T-helper 1 cell (primary cell): ENCODE measurements at places on chromosomes 7 and 10.

DNA sequence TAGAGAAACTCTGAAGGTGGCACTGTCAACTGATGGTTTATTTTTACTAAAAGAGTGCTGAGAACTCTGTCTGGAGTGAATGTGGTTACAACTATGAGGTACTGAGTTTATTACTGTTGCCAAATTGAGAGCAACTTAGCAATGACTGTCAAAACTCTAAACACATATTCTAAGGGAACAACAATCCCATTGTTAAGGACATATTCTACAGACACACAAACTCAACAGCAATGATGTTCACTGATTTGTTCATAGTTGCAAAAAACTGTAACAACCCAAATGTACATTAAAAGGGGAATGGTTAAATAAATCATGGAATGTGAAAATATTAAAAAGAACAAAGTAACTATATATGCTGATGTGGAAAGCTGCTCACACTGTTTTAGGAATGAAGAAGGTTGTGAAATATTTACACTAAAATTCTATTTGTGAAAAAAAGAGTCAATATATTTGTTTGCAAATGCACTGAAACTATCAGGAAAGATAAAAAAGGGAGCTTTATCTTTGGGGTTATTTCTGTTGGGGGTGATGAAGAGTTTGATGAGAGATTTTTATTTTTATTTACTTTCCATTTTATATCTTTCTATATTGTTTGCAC, 12.9 kb downstream of the PON2 start:
- no peak for DNase-seq

DNA sequence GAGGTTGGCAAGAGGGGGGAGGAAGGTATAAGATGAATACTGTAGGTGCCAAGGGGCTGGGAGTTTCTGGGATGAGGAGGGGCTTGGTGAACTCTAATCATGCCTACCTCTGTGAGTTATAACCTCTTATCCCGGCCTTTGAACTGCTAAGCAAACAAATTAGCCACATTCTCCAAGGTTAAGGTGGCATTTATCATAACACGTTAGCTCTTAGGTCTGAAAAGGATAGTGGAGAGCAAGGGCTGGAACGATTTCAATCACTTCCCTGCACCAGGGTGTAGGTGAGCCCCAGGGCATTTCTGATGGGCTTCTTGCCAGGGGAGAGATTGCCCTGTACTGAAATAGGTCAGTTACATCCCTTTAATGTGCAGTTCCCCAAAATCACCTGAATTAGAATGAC, 28.6 kb upstream of the DMBT1 start:
- no peak for DNase-seq

GRCh38 chr10:72194949-72195348, 20.9 kb upstream of the ANAPC16 start:
- DNase-seq: no peak

DNA sequence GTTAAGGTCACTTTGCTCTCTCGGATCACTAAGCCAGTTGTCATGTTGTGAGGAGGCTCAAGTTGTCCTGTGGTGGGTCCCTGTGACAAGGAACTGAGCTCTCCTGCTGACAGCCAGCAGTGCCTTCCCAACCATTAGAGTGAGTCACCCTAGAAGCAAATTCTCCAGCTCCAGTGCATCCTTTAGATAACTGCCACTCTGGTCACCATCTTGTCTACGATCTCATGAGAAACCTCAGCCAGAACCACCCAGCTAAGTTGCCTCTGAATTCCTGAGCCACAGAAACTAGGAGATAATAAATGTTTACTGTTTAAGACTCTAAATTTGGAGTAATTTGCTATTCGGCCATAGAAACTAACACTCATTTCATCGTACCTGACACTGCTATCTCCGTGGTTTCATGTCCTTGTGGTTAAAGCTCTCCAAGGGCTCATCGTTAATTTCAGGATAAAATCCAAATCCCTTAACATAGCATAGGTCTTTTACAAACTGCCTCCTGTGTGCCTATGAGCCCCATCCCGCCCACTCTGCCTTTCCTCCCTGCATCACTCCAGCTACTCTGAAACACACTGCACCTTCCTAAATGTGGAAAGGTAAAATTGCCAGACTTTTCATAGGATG, 56.5 kb upstream of the WIPF3 start:
- DNase-seq: no peak

- DNase-seq: peak; percentile 33
Observed at GRCh38 chr10:28367929-28368484, 65.1 kb upstream of the MPP7 start.

GRCh38 chr7:2764621-2765020, 76.6 kb downstream of the AMZ1 start:
- no peak for DNase-seq

- no peak for DNase-seq
Observed at GRCh38 chr7:73969991-73970390, 58.0 kb upstream of the ELN start.

DNA sequence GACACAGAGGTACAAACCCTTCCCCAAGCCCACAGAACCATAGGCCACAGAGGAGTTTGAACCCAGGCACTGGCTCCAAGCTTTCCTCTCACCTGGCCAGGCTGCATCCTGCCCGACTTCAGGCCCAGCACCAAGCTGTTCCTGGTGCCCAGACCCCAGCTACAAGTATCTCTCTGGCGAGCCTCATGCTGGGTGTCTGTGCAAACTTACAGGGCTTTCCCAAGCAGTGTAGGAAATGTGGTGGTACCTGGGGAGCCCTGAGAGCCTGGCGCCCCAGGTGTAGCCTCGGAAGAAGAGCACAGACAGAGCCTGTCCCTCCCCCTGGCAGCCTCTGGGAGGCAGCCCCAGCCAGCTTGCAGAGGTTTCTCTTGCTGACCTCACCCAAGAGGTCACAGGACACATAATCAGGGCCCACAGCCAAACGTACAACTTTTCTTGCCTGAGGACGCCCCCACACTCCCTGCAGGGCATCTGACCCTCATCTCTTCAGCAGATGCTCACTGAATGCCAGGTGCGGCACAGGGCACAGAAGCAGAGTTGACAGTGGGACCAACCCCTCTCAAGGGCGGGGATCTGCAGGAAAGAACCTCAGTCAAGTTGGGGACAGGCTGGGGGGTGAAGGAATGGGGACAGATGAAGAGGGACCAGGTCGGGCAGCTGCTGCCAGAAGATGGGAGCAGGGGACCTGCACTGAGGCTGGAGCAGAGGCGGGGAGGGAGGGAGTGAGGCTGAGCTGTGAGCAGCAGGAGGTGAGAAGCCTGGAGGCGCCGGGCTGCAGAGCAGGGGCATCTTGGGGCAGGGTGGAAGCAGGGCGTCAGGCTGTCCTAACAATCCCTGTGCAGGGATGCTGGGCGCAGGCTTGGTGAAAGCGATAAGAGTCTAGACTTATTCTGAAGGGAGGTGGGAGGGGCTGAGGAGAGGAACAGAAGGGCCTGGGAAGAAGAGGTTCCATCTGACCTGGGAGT, 16.3 kb upstream of the MYL7 start:
- DNase-seq: no peak

DNA sequence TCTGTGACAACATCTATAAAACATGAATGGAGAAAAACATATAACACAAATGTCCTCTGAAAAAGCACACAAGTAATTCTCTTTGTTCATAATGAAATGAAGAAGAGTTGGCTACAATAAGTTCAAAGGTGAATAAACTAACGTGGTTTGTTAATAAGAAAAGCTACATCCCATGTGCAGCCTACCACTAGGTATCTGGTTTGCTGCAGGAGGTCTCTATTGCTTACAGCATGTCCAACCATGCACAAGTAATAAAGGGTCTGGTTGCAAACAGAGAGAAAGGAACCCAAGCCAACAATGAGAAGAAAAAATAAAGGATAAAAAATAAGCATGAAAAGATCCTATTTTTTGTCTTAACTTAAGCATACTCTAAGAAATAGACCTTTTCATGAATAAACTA, 139.2 kb downstream of the CHCHD3 start:
- DNase-seq: no peak

GRCh38 chr10:30231709-30232108, 117.4 kb downstream of the MTPAP start:
- no peak for DNase-seq

- DNase-seq: no peak
Observed at GRCh38 chr7:108246227-108246837, 116.2 kb upstream of the LAMB4 start.

DNA sequence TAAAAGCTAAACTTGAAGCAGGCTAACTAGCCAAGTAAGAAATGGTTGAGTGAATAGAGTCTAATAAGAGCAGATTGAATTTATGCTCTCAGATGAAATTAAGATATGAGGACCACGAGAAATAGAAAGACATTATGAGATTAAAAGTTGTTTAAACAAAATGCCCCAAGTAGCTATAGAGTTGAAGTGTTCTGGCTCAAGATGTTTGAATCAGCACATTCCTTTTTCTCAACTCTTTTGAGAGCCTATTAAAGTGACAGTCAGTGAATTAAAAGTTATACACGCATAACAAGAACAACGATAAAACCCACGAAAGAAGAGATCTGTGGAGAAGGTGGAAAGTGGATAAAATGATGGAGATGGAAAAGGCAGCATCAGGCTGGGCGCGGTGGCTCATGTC, 322.2 kb upstream of the ANKRD30A start:
- DNase-seq: no peak

DNA sequence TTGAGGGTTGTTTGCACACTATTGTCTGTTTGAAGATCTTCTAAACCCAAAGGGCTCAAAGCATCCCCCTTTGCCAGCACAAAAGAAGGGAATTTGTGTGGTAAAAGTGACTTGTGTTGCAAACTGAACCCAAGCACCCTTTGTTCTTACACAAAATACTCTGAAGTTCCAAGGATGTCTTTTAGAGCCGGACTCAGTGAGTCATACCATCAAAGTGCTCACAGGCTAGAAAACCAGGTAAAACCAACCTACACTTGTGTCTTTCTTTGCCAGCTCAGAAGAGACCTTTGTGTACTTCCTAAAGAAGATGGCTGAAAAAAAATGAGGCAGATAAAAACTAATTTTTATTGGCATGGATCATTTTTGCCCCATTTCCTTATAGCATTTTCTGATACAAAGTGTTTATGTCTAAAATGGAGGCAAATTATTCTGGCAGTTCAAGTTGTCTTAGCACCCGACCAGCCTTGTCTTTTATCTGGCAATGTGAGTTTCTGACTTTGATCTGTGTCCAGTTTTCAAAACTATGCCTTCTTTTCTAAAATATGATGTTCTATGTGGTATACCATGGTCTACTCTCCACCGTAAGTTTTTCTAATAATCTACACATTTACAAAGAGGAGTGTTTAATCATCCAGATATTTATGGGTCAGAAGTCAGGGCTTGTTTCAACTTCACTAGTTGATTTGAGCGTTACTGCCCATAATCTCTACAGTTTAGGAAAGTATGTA, 128.4 kb upstream of the FZD1 start:
- no peak for DNase-seq

- DNase-seq: no peak
Observed at GRCh38 chr10:72315611-72316385, 38.9 kb downstream of the DNAJB12 start.

DNA sequence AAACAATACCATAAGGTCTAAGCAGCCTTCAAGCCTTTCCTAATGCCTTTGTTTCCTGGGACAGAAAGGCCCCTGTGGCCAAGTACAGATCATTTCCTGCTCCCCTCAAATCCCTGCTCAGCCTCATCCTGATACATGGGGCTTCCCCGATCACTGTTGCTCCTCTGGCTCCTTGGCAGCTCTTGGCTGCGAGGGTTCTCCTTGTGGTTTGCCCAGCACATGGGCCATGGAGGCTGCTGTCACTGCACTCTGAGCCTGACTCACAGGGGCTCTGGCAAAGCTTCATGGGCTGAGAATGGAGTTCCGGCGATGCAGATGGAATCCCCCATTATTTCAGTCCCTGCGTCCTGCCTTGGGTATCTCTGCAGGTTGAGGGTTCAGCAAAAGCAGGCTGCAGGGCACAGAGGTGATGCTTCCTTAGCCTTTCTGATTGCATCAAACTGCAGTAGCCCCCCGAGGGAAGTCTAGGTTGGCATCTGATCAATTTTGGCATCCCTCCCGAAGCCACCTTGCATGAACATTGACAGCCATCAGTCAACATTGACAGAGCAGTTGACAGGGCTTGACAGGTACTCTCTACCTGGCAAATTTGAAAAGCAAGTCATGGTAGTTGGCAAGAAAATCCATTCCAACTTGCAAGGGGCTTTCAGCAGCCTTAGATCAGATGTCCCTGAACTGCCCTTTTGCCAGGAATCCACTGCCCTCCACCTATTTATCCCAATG, 168.6 kb downstream of the GFRA1 start:
- no peak for DNase-seq

- DNase-seq: no peak
Observed at GRCh38 chr7:149776289-149776688, 2.9 kb upstream of the ZNF467 start.

GRCh38 chr7:131357282-131357880, 29.7 kb downstream of the MKLN1 start:
- no peak for DNase-seq

DNA sequence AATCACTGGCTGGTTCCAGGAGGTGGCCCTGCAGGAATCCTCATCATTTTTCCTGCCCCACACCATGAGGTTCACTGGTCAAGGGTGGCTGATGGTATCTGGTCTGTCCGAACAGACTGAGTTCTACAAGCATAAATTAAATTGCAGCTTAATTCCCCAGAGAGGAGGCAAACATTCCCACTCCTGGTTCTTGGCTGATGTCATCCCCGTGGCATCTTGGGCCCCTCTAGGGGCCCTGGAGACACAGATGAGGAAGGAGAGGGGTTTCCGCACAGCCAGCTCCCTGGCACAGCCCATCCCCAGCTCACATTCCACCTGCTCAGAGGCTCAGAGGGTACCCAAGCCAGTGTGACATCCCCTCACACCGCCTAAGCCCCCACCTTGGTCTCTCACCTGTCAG, 5.3 kb upstream of the KLRG2 start:
- DNase-seq: no peak

DNA sequence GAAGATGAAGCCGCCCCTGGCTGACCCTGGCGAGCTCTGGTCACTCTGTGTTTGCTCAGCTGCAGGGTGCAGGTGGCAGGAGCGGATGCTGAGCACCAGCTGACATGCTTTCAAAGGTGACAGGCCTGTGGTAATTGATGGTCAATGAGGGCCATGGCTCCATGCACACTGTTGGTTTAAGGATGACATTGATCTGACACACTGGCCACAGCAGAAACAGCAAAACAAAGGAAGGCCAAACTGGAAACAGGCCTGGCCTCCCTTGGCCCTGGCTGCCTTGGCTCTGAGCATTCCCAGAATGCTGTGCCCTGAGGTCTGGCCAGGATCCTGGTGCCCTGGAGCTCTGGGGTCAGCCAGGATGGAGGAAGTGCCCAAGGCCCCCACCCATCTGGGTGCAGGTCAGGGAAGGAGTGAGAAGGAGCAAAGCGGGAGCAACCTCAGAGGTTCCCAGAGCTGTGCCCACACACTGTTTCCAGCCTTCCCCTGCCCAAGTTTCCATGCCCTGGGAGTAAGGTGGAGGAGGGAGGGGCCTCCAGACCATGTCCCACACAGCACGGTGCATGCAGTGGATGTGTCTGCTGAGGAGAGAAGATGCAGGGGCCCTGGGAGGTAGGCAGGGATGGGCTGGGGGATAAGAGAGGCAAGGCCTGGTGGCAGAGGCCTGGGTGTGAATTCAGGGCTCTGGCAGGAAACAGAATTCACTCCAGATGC, 302.2 kb downstream of the RPS24 start:
- DNase-seq: no peak

DNA sequence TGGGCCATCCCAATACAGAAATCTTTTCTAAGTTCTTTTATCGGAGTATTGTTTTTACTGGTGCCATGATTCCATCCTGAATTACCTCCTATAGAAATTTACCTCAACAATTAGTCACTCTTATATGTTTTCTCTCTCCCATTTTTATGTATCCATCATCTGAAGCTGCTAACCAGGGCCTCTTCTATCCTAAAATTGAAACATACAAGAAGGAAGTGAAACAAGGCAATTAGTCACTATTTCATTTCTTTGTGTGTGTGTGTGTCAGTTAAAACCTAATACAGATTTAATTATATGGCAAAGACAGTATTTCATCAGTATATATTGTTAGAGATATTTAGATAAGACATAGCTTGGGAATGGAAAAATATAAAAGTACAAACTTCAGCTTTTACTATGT, 148.4 kb upstream of the AHR start:
- DNase-seq: no peak
